ENCODE measurements at places on chromosomes 5 and 9.

- no peak for DNase-seq
Measured at GRCh38 chr9:3876553-3876952, 350.8 kb upstream of the RFX3 start.

DNA sequence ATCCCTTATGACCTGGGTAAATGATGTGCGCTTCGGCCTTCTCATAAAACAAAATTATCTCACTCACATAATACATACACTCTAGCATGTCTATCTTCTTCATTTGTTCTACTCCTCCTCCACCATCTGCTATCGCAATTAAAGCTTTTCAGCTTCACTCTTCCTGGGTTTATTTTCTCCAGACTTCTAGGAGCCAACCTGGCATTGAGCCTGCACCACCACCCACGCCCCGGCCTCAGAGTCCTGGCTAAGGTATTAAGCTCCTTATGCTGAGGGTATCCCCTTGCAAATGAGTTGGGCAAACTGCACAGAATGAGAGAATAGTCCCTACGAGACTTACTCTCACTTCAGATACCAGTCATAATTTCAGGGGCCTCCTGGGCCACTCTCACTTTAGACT lies 236.1 kb upstream of the CDH12 start:
- no peak for DNase-seq

DNA sequence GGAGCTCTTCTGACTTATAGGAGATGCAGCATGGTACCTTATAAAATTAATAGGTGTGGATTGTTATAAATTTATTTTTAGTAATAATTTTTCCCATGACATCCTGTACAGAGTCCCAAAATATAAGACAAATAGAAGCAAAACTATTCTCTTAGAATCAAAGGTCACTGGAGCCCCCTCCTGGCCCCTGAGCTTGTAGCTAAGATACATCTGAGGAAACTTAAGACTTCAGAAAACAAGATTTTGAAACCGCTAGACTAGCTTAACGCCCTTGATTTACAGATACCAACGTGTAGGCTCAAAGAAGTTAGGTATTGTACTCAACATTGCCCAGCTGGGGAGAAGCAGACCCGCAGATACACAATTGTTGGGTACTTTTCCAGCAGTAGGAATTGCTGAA lies 45.7 kb upstream of the KCNN2 start:
- DNase-seq, result no peak

DNA sequence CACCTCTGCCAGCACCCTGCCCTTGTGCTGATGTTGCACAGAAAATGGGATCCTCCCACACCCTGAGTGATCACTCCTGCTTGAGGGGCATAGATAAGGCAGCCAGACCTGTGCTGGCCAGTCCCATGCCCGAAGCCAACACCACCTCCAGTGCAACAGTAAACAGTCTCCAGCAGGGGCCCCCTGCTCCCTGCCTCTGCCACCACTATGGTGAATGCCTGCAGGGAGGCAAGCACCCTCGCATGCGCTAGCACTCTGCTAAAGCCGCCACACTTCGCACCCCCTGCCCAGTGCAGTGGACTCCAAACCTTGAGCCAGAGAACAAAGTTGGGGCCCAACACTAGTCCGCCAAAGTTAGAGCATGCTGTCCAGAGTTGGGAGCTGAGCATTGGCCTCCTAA lies 118.7 kb downstream of the PJA2 start:
- DNase-seq, result no peak

DNA sequence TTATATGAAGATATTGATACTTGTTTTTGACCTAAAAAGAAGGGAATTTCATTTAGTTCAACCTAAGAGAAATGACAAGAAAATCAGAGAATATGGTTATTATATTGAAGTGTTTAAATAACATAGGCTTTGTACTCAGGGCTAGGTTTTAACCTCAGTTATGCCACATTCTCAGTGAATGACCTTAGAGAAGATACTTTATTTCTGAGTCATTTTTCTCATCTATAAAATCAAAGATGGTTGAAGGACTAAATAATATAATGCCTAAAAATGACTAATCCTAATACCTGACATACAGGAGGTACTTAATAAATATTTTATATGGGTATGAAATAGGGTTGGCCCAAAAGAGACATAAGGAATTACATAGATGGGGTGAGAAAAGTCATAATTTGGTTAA lies 32.3 kb downstream of the DIMT1 start:
- DNase-seq, result no peak
